ENCODE measurements at places on chromosomes 7 and 10.

- no peak for DNase-seq
Observed at GRCh38 chr10:83539528-83540308, 599.6 kb upstream of the GHITM start.

DNA sequence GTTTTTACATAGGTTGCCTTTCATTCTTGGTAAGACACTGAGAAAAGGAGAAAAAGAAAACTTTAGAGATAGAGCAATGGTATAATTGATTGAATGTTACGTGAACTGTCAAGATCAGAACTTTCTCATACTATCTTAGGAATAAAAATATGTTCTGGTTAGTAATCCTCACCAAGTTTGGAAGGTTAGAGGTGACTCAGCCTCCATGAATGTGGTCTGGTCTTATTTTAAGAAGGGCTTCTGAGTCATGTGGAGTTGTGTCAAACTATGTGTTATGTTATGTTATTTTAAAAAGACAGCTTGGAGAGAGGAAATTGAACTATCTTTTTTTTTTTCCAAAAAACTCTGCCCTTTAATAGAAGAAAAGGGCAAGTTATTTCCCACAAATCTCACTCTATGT lies 458.6 kb upstream of the KLF6 start:
- no peak for DNase-seq

- no peak for DNase-seq
Observed at GRCh38 chr10:15395935-15396334, 24.8 kb upstream of the FAM171A1 start.

DNA sequence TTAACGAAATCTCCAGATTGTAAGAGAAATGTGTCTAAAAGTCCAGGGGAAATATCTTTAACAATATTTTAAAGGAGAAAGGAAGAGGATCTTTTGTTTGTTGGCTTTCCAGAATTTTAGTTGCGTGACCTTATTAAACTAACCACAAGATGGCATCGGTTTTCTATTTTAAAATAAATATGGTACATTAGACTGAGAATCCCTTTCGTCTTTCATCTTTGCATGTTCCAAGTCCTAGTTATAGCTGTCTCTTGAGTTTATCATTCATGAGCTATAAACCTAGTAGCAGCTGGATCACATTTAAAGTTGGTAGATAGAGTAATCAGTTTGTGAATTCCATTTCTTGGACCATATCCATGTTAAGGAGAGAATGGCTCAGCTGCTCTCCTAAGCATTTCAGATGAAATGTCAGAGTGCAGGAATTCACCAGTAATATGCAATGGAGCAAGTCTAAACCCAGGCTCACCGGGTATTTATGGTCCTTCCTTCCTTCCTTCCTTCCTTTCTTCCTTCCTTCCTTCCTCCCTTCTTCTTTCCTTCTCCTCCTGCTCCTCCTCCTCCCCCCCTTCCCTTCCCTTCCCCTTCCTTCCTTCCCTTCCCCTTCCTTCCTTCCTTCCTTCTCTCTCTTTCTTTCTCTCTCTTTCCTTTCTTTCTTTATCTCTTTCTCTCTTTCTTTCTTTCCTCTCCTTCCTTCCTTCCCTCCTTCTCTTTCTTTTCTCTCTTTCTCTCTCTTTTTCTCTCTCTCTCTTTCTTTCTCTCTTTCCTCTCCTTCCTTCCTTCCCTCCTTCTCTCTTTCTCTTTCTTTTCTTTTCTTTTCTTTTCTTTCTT lies 57.8 kb upstream of the RAB18 start:
- no peak for DNase-seq

DNA sequence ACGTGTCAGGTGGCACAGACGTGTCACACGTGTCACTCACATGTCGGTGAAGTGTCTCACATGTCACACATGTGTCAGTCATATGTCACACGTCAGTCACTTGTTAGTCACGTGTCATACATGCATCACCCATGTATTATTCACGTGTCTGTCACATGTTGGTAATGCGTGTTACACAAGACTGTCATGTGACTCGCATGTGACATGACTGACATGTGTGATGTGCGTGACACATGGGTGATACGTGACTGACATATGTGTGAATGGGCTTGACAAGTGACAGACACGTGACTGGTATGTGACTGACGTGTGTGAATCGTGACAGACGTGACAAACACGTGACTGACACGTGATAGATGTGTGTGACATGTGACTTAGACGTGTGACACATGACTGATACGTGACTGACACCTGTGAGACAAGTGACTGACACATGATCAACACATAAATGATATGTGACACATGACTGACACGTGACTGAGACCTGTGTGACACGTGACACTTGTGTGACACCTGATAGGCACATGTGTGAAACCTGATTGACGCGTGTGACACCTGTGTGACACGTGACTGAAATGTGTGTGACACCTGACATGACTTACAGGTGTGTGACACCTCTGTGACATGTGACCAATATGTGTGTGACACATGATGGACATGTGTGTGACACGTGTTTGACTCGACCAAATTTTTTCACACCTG lies 56.1 kb downstream of the ZNF92 start:
- no peak for DNase-seq

DNA sequence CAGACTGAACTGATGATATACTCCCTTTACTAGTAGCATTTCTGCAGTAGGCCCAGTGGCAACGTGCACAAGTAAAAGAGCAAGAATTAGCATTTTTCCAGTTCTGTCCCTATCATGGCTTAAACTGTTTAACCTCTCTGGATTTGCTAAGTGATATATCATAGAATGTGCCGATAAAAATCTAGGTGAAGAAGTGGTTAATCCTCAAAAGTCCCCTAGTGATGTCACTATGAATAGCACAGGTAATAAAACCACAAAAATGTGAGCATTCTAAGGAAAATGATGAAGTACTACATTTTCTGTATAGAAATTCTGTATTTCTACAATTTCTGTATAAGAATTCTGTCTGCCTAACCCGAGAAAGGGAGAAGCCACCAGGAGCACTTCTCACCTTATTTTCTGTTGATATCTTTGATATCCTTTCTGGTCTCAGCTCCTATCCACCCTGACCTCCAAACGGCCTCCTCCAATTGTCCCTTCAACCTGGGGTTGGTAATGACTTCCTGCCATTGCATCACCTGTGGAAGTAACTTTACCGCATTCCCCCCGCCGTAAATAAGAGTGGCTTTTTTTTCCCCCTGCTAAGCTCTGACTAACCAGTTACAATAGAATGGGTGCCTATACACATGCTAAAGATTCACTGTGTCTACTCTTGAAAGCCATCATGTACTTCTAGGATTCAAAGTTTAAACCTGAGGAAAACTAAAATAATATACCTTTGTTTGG lies 155.9 kb upstream of the ASAH2 start:
- DNase-seq = no peak

DNA sequence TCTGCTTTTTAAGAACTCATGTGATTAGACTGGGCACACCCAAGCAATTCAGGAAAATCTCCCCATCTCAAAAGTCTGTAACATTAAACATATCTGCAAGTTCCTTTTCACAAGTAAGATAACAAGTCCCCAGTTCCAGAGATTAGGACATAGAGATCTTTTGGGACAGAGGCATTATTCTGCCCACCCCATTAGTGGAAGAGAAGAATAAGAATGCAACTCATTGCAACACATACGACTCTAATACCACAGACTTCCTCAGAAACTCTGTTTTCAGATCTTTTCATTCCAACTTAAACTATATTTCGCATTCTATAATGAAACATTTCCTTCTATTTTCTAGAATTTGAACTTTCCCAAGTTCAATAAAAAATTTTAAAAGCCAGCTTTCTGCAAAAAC lies 137.7 kb downstream of the SEMA3C start:
- DNase-seq = no peak
